ENCODE measurements at places on chromosomes 11 and 22.

- no peak for DNase-seq
These were observed 35.9 kb downstream of the MUC6 start for GRCh38 chr11:1000357-1001278.

DNA sequence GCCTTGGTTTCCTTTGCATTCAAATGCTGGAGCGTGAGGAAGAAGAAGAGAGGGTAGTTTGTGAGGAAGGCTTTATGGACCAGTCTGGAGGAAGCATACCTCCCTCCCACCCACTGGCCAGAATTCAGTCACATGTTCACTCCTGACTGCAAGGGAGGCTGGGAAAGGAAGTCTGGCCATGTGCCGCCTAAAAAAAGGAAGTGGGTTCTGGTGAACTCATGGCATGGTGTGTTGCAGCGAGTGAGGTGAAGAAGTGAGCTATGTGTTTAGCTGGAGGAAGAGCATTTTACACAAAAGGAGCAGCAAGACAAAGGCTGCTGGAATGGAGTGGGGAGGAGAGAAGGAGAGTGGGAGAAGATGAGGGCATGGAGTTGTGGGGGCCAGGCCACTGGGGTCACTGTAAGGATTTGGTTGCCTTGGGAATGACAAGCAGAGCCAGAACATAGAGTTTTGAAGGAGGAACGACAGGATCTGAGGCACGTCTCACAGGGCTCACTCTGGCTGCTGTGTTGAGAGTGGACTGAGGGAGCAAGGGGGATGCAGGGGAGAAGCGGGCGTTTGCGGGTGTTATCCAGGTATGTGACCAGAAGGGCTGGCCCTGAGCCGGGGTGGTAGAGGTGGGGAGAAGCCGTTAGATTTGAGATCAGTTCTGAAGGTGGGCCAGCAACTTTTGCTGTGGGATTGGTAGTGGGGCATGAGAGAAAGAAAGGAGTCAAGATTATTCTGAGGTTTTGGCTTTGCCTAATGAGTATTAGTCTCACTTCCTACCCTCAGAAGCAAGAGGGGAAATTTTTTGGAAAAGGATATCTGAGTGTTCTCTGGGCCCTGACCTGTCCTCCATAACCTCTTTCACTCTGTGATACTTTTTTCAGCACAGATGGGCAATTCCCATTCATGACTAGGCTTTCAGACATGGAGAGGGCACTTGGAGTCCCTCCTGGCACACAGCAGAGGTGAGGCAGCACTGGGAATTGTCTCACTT, 26.4 kb downstream of the BMAL1 start:
- no peak for DNase-seq

DNA sequence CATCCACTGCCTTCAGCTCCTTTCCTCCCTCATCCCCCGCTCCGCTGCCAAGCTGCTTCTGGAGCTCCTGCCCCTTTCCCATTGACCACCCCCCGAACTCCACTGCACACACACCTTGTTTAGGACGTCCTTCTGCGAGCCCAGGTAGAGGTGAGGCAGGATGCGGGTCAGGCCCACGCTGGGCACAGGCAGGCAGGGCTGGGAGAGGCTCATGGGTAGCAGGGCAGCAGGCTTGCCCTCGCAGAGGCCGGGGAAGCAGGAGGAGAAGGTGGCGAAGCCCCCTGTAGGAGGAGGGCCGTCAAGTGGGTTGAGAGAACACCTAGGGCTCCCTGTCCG, 13.3 kb downstream of the DUSP8 start:
- no peak for DNase-seq

DNA sequence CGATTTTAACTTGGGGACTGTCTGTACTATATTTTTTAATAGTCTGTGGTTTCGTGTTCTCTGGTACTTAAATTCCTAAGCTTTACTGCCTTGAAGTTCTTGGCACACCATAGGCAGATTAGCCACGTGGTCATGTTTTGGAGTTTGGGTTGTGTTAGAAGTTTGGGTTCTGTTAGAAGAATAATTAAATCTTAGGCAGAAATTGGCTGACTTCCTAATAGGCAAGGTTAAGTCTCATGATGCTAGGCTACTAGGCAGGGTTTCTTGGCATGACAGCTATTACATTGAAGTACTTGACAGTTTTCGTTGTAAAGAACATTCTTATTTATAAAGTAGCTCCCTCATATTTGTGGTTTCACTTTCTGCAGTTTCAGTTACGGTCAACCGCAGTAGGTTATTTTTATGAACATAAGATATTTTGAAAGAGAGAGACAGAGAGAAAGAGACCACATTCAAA, 30.0 kb upstream of the MMP7 start:
- no peak for DNase-seq

DNA sequence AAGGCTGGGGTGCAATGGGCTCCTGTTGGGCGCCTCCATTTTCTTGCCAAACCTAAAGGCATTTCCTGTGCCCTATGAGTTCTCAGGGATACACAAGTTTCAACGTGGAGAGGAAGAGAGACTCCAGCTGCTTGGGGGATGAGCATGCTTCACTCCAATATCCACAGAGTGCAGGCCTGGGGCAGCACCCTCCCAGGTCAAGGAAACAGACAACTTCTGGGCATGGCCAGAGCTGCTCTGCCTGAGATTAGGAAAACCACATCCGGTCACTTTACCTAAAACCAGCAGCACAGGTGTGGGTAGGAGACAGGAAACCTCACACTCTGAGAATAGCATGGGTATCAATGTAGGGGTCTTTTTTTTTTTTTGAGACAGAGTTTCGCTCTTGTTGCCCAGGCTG, 28.7 kb downstream of the TMEM184B start:
- DNase-seq: no peak

GRCh38 chr22:43216738-43217137, 29.8 kb upstream of the TTLL12 start:
- DNase-seq: no peak

- no peak for DNase-seq
These were observed 22.9 kb downstream of the RSPH14 start for GRCh38 chr22:23118647-23119493.

GRCh38 chr11:25535467-25536272, 796.3 kb upstream of the ANO3 start:
- no peak for DNase-seq

DNA sequence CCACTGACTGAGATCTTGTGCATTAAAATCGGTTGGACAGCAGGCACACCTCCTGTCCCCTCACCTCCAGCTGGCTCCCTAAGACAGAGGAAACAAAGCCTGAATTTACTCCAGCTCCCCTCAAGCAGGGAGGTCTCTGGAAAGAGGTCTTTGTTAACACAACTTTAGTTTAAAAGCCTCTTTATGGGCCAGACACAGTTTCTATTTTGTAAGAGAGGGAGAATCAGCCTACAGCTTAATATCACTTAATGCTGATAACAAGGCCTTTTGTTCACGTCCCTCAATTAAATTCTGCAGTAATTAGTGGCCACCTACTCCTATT, 36.3 kb downstream of the PLEKHA7 start:
- no peak for DNase-seq

DNA sequence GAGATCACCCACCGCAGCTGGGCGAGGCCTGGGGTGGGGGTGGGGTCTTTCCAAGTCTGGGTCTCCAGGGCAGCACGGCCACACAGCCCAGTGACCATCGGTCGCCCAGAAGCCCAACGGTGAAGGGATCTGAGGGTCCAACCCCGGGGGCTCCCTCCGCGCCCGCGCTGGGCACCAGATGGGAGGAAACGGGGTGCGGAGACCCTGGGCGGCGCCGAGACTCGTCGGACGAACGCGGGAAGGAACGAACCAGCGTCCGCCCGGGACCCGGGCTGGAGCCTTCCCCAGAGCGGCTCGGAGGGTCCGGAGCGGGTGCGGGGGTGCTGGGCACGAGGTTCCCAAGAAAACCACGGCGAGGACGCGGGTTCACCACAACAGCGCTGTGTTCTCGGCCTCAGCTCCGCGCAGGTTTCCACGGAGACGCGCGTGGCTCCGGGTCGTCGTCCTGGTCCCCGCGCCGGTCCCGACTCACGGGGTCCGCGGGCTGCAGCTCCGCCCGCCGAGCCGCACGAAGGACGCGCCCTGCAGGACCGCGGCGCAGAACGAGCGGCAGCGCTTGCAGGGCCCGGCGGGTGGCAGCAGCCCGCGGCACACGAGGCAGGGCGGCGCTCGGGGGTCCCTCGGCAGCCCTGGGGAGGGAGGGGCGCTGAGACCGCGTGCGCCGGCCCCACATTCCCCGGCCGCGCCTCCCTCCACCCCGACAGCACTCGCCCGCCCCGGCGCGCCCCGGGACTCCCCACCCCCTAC, 2.3 kb upstream of the IL17REL start:
- DNase-seq: no peak

DNA sequence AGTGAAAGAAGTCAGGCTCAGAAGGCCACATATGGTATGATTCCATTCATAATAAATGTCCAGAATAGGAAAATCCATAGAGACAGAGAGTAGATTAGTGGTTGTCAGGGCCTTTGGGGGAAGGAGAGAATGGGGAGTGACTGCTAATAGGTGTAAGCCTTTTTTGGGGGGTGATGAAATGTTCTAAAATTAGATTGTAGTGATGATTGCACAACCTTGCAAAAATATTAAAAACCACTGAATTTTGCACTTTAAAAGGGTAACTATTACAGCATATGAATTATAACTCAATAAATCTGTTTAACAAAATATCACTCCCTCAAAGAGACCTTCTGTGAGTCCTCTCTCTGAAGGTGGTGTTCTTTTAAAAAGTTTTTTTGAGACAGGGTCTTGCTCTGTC, 72.3 kb upstream of the GRK3 start:
- DNase-seq: no peak

DNA sequence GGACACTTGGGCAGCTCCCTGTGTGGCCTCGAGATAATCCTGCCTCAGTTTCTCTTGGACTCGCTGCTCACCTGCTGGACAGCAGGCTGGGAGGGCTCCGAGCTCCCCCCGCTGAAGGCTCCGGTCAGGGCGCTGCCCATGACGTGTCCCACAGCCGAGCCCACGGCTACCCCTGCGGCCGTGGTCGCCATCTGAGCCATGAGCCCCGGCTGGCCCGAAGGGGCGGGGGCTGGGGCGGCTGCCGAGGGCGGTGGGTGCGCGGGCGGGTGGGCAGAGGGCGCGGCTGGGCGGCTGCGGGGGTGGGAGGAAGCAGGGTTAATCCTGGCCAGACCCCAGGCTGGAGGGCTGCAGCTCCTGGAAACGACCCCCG, 484 bp downstream of the CHCHD10 start:
- DNase-seq: no peak

DNA sequence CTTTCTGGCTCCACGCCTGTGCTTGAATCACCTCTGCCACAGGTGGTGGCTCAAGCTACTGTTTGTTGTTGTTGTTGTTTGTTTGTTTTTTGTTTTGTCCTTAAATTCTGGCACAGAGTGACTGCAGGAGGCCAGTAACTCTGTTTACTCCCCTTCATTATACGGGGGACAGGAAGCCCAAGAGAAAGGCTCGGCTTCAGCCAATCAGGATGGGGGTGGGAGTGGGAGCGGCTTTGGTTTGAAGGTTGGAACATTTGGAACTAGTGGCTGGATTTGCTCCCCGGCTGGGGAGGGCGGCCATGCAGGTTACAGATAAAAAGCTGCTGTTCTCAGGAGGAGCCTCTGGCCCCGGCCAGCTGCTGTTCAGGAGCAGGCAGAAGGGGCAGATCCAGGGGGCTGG, 19.7 kb upstream of the CABP2 start:
- DNase-seq: no peak

GRCh38 chr11:32003335-32003734, 87.5 kb upstream of the RCN1 start:
- no peak for DNase-seq

- DNase-seq: no peak
These were observed 113.7 kb downstream of the FEZ1 start for GRCh38 chr11:125382314-125382791.

- DNase-seq: no peak
These were observed 50.4 kb downstream of the DENND5A start for GRCh38 chr11:9214765-9215164.

DNA sequence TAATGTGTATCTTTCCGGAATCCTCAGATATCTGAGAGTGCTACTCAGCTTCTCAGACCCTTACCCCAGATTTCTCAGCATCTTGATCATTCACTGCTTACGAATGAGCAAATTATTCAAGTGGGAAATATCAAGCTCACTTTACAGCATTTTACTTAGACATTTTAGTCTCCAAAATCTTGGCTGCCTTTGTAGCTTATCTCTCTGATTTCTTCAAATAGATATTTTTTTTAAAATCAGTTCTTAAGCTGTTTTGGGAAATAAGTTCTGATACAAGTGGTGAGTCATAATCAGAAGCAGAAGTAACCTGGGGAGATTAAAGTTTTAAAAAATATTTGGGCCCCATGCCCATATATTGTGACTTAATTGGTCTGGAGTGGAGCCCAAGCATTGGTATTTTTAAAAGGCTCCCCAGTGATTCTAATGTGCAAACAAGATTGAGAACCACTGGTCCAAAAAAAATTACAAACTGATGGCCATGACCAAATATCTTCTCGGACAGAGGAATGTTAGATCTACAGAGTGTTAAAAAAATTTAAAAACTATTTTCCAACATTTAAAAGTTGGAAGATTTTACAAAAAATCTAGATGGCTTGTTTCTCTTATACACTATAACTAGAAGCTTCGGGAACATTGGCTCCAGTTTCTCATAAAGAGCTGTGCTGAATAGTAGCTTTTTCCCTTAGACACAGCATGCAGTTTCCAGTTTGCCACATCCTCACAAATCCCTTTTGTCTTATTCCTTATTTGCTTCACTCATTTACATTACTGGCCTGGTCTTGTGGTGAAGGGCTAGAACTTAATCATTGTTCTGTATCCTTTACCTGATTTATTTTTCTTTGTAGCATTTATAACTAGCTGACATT, 87.8 kb upstream of the BMAL1 start:
- DNase-seq: no peak

DNA sequence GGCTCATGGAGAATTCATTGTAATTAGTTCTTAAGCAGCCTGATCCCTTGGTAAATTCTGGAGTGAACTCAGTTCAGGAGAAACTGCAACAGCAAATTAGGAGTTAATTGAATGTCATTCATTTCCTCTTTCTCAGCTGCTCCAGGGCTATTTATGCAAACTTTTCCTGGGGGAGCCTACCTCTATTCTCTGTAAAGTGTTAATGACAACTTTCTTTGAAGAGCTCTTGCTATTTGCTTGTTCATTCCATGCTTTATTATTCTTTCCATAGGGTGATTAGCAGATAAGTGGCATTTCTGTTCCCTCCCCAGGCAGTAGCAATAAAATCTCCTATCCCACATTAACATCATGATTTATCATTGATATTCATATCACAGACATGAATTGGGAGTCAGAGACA, 267.6 kb upstream of the DDI1 start:
- no peak for DNase-seq

- no peak for DNase-seq
These were observed 2.8 kb downstream of the PDXP start for GRCh38 chr22:37661160-37661924.

GRCh38 chr11:75968021-75968625, 153.1 kb downstream of the UVRAG start:
- DNase-seq: no peak

GRCh38 chr11:29634244-29634643, 382.6 kb downstream of the KCNA4 start:
- DNase-seq: no peak
